Astrocyte of the hippocampus (primary cell): ENCODE measurements at places on chromosomes 1 and 21.

DNA sequence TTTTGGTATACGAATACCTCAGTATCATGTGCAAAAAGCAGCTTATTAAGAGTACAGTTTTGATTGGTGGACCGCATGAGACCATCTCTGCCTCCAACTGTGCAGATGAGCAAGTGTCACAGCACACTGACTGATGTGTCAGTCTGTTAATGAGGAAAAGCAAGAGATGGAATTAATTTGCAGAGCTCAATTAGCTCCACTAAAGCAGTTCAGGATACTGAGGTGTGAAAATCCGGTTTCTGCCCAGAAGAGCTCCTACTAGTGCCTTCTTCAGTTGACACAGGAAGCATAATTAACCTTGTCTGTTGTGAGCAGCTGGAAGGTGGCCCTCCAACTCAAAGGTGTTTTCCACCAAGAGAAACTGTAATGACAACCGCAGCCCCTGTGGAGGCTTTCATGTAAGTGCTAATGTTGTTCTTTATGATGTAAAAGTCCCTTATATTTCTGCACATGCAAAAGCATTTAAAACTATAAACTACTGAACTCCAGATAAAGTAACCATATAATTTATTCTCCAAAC, 44.3 kb downstream of the PCNX2 start:
- no peak for DNase-seq

DNA sequence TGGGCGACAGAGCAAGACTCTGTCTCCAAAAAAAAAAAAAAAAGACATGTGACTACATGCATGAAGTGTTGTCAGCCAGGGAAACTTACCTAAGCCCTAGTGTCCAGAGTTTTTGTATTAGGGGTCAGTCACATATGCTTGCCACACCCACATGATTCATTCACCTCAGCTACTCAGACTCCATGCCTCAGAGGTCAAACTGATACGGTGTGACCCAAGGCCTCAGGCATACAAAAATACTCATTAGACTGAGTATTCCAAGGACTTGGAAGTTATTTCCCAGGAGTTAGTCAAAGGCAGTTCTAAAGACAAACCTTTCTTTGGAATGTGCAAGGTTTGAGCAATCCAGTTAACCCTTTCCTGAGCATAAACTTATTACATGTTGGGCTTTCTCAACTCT, 6.3 kb upstream of the TRIM33 start:
- no peak for DNase-seq

- DNase-seq, result no peak
These were observed 47.5 kb upstream of the SLC19A1 start for GRCh38 chr21:45589686-45590245.

DNA sequence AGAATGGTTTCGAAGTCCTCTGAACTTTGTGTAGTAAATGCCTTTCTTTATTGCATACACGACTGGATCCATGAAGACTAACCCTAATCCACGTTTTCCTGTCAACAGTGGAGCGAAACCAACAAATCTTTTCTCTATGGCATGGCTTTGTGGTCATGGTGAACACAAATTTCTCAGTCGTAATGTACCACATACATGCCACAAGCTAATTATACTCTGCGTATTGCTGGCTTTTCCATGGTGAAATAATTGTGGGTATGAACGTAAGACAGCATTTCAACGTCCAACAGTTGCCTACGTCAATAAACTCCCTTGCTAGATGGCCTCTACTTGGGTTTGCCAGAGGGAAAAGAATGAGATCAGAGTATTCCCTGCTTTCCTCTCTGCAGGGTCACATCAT, 27.5 kb downstream of the INTS7 start:
- DNase-seq, result peak; percentile 27

GRCh38 chr21:42962380-42963007, 11.9 kb upstream of the PKNOX1 start:
- DNase-seq, result peak; percentile 7

DNA sequence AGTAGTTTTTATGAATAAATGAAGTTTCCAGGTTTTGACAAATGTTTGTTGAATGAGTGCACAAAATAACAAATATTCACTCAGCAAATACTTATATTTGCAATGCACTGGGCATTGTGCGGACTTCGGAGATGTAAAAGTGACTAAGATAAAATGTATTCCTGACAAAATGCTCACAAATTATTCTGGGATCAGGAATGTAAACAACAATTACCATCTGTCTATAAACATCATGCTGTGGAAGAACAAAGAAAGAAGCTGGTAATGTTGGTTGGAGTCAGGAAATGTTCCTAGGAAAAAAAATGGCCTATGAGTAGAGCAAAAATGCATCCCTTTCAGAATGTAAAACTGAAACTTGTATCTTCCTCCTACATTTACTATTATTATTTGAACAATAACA, 68.5 kb downstream of the CRB1 start:
- no peak for DNase-seq

- DNase-seq, result no peak
These were observed 84.0 kb upstream of the PALMD start for GRCh38 chr1:99561952-99562351.
